NCI-H345 (cell line): ENCODE measurements at places on chromosomes 13 and 19.

GRCh38 chr13:94232956-94233355 is 246.5 kb downstream of the DCT start:
- DNase-seq = no peak

DNA sequence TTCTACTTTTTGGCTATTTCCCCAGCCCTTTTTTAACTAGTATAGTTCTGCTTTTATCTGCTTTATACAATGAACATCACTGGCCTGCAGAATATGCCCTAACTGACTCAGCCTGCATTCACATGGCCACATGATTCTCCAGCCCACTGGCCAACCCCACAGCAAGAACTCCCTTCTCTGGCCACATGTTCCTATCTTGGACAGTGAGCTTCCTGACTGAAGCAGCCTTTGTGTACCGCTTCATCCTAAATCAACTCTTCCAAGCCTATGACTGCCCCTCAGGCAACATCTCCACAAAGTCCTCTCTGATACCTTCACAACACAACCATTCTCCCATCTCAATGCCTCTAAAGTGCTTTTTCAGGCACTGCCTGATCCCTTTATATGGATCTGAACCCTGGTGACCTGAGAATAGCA is 214.1 kb downstream of the COL4A1 start:
- DNase-seq = no peak

GRCh38 chr13:50917572-50917971 is 8.0 kb downstream of the RNASEH2B start:
- DNase-seq = no peak

GRCh38 chr13:32212421-32212820 is 102.7 kb downstream of the ZAR1L start:
- DNase-seq = no peak

DNA sequence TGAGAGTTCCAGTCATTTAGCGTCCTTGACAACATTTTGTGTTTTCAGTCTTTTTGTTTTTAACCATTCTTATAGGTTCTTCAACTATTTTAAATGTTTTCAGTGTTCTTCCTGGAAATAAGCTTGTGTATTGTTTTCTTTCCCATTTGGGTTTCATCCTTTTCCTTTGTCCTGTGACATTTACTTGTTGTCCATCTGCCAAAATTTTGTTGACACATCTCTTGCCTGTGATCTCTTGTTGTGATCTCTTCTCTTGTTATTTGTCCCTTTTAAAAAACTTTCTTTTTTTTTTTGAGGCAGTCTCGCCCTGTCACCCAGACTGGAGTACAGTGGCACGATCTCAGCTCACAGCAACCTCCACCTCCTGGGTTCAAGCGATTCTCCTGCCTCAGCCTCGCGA is 96.5 kb downstream of the PDS5B start:
- peak; percentile 24 for DNase-seq

DNA sequence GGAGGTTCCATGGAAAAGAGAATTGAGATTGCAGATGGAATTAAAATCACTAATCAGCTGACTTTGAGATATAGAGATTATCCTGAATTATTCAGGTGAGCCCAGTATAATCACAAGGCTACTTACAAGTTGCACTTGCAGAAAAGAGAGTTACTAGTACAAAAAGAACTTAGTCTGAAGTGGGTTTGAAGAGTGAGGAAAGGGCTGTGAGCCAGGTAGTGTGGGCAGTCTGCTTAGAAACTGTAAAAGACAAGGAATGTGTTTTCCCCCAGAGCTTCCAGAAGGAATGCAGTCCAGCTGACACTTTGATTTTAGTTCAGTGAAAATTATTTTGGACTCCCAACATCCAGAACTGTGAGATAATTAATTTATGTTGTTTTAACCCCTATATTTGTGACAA is 285.4 kb upstream of the GPC6 start:
- no peak for DNase-seq

GRCh38 chr13:42377640-42378382 is 105.9 kb downstream of the AKAP11 start:
- no peak for DNase-seq

DNA sequence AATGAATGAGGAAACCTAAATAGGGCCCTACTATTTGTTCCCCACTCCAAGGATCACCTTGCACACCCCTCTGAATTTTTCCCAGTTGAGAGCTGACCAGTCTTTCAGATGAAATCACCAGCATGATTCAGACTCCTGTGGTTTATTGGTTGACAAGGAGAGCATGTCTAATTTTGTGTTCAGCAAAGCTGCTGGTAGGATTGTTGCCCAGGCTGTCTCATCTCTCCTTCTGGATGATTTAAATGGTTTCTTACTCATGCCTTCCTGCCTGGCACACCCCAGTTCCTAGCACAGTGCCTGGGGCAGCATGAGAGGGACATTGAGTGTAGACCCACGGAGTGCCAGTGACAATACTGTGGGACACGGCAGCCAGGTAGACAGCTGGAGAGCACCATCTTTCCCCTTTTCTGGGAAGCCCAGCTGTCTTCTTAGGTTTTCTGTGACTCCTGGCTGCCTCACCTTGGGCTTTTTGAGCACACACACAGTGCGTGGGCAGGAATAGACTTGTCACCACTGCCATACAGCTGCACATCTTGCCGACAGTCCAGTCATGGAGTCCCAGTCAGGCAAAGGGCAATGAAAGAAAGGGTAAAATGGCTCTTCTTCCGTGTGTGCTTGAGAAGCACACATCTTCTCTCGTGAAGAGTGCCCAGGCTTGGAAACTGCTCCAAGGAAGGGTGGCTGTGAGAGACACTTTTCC is 12.3 kb downstream of the FGF9 start:
- no peak for DNase-seq

GRCh38 chr13:40813667-40814454 is 24.4 kb downstream of the SLC25A15 start:
- DNase-seq = no peak

DNA sequence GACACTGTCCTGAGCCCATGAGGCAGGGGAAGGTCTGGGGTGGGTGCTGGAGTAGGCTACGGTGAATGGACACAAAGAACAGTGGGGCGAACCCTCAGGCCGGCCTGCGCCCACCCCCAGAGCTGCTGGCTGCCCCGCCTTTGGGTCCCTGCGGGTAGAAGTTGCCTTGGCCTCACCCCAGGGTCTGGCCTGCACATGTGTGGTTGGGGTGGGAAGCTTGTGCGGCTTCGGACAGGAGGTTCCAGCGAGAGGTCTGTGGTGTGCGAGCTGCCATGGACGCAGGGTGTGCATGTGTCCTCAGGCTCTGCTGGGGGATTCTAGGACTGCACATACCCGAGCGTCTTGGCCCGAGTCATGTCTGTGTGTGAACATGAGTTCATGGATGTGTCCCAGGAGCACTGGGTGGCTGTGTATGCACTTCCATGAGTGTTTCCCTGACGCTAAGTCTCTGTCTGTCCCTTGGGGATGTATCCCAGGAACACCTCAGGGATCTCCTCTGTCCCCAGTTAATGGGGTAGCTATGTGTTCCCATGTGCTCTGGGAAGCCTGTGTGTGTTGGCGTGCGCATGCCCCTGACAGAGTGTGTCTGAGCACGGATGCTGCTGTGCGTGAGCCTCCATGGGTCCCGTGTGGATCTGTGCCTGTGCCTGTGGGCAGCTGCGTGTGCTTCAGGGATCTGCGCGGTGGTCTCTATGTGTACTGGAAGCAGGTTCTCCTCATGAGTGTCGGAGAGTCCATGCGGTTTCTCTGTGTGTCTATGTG is 20.8 kb upstream of the POU2F2 start:
- DNase-seq = no peak

DNA sequence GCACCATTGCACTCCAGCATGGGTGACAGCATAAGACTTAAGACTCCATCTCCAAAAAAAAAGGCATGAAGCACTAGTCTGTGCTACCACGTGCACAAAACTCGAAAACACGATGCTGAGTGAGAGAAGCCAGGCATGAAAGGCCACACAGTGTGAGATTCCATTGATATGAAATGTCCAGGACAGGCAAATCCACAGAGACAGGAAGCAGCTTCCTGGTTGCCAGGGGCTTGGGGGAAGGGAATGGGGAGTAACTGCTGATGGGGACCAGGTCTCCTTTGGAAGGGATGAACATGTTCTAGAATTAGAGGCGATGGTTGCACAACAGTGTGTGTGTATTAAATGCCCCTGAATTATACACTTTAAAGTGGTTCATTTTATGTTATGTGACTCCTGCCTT is 15.9 kb upstream of the JUND start:
- DNase-seq = no peak

DNA sequence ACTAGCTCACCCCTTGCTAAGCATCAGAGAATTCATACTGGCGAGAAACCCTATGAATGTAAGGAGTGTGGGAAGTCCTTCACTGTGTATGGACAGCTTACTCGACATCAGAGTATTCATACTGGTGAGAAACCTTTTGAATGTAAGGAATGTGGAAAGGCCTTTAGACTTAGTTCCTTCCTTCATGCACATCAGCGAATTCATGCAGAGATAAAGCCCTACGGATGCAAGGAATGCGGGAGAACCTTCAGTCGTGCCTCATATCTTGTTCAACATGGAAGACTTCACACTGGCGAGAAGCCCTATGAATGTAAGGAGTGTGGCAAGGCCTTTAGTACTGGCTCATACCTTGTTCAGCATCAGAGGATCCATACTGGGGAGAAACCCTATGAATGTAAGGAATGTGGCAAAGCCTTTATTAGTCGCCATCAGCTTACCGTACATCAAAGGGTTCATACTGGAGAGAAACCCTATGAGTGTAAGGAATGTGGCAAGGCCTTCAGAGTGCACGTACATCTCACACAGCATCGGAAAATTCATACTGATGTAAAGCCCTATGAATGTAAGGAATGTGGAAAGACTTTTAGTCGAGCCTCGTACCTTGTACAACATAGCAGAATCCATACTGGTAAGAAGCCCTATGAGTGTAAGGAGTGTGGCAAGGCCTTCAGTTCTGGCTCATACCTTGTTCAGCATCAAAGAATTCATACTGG is 17.3 kb downstream of the ZNF30 start:
- DNase-seq = no peak

DNA sequence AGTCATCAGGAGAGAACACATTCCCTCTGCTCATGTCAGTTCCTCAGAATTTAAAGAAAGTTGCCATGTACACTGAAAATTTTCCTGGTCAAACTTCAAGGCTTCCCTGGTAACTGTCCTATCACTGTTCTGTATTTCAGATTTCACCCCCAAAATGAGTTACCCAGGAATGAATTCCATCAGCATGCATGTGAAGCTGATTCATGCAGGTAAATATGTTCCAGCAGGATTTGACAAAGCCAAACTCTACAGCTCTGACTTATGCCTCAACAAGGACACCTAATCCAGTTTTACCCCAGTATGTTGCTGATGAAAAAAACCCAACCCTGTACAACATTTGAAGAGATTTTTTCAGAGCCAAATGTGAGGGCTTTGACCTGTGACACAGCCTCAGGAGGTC is 21.5 kb downstream of the LIG4 start:
- no peak for DNase-seq

GRCh38 chr13:112486386-112487126 is 101.4 kb downstream of the TUBGCP3 start:
- no peak for DNase-seq

- DNase-seq = peak; percentile 48
Measured at GRCh38 chr13:97223711-97224541, 1.8 kb downstream of the MBNL2 start.

GRCh38 chr13:70108356-70109105 is at the start of gene KLHL1:
Gene KLHL1, minus strand, starts transcription at chr13:70108452. Its CDS starts 753 bp downstream, at chr13:70107699.
- DNase-seq = no peak

- DNase-seq = peak; percentile 47
Measured at GRCh38 chr13:19864024-19864745, 736 bp upstream of the ZMYM5 start.

DNA sequence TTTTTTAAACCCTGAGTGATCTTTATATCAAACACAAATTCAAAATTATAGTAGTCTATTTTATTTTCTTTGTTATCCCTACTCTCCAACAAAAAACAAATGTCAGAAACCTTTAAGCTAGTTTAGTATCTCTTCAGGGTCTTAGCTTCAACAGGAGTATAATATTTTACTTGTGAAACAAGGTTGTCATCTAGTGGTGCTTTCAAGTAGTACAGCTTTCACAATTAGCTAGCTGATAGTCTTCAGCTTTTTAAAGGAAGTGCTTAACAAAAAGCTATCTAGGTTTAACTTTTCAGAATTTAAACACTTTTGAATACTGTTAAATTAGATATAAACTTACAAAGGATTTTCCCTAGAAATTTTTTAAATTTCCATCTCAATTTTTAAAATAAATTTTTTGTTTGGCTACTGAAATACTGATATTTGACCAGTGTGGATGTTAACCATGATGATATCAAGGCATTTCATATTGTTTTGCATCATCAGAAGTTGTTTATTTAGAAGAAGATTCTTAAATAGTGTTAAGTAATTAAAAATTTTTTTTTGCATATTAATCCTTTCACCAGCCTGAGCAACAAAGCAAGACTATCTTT is 34.2 kb downstream of the TDRD3 start:
- peak; percentile 62 for DNase-seq

- no peak for DNase-seq
Measured at GRCh38 chr13:74586847-74587246, 452.6 kb upstream of the KLF12 start.

DNA sequence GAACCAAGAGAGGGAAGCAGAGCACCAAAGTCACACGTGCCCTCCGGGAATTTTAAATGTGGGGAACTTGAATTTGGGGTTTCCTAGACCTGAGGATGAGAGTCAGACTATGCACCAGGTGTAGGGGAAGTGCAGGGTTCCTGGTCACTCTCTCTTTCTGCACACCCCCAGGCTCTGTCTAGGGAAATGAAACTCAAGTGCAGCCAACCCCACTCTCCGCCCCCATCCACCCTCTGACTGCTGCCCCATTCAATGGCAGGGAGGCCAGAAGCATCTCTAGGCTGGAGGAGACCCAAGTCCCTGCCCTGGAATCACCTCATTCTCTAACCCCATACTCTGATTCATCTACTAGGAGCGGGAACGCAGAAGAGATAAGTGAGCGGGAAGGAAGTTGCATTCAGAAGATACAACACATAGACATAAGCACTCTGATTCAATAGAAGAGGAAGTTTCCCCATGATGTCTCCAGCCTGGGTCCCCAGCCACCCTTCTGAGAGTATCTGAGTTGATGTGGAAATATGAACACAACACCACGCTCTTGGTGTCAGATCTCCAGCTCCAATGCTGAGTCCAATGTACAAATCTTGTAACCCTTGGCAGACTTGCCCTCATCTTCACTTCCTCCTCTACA is 4.7 kb upstream of the SIGLEC14 start:
- no peak for DNase-seq

- no peak for DNase-seq
Measured at GRCh38 chr13:110645750-110646149, 30.4 kb downstream of the NAXD start.

- DNase-seq = no peak
Measured at GRCh38 chr13:110371550-110372465, 64.7 kb downstream of the COL4A2 start.

GRCh38 chr19:17902701-17903100 is 30.1 kb upstream of the CCDC124 start:
- no peak for DNase-seq

DNA sequence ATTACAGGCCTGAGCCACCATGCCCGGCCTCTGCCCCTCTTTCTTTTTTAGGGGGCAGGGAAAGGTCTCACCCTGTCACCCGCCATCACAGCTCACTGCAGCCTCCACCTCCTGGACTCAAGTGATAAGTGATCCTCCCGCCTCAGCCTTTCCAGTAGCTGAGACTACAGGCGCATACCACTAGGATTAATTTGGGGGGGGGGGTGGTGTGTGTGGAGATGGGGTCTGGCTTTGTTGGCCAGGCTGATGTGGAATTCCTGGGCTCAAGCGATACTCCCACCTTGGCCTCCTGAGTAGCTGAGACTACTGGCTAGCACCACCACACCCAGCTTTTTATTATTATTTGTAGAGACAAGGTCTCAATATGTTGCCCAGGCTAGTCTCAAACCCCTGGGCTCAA is 4.2 kb downstream of the APOE start:
- DNase-seq = no peak
